ENCODE measurements at places on chromosomes 13 and 19.

- DNase-seq, result no peak
Measured at GRCh38 chr19:3563709-3564524, 6.5 kb upstream of the MFSD12 start.

DNA sequence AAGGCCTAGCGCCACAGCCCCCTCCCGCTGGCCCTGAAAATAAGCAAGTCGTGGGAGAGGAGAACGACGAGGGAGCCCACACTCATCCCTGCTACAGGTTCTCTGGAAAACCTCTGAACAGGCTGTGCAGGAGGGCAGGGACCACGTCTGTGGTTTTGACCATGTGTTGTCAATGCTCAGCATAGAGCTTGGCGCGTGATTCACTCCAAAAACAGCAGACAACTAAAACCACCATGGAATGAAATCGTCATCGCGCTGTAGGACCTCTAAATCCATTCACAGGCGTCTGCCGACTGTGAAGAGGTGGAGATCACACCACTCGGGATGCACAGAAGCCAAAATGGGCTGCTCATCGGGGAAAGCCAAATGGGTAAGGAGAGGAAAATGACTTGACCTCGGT lies 121.3 kb downstream of the COL4A1 start:
- no peak for DNase-seq

DNA sequence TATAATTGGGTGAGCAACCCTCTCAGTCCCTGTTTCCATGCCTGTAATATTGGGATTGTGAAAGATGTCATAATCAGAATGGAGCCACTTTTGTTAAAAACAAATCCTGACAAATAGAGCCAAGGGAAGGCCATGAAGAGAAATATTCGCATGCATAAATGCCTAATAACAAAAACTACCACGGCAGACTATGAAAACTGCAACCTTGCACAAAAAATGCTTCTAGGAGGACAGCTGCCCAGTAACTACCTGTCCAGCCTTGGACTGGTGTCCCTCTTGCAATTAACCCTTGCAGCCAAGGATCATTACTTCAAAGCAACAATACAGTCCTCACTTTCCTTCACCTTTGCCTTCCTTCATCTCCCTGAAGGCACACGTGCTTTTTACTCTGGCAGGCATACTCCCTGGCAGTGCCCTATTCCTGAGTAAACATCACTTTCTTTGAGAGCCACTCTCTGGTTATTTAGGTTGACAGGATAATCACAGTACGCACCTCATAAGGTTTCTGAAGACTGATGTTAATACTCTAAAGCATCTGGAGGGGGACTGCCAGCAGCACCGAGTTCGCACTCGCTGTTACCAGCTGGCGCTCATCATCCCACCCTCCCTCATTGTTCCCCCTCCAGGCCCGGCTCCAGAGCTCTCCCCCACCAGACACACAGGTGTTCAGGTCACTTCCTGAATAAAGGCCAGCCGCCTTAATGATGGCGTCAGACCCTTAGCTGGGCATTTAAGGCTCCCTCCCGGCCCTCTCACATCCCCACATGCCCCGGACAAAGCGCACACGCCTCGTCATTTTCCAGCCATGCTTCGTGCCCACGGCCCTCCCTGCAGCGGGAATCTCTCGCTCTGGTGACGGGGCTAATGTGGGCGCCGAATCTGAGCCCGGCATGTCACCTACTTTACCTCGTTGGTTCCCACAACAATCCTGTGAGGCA lies 57.3 kb downstream of the CDADC1 start:
- no peak for DNase-seq

- no peak for DNase-seq
Measured at GRCh38 chr13:27634231-27634630, 12.5 kb downstream of the POLR1D start.

- DNase-seq, result no peak
Measured at GRCh38 chr13:112451512-112452379, 75.6 kb downstream of the SPACA7 start.

DNA sequence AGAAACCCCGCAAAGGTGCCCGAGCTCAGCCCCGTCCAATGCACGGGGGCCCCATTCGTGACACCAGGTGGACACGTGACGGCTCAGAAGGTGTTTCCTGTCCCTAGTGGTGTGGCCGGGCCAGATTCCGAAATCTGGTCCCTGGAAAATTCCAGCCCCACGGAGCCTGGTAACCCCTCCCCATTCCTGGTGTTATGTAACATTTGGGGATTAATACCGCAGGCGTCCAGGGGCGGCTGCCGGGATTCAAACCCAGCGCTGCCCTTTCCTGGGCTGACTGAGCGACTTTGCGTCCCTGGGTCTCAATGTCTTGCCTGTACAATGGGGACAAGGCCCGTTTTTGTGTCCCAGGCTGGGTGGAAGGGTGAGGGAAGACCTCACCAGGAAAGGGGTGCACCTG lies 1.0 kb upstream of the PLK5 start:
- DNase-seq, result no peak

DNA sequence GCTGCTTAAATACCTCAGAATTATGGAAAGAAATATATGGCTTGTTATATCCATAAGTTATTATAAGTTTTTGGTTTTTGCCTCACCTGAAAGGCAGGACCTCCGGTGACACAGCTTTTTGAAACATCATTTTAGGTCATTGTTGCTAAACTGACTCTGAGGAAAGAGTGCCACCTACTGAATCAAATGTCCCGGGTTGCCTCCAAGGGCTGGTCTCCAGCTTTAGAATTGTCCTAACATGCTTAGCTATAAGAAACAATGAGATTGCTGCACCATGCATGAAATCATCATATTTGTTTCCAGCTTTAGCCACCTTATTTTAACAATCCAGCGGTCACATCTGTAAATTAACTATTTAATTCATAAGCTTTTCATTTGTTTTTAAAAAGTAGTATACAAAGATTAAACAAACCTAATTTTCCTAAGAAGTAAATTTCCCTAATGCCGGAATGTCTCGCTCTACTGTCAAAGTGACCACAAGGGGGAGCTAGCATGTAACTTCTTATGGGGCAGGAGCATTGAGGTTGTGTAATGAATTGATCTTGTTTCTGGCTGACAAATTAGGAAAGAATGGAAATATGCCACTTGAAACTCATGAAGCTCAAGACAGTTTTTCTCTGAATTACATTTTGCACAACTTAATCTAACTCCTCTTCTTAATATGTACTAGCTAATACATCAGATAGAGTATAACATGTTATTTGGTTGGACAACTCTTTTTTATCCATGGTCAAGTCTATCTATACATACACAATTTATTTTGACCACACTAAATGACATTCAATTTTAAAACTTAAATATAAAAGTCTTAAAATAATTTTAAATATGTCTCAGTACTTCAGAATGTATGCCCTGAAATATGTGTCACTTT lies 6.7 kb upstream of the PCDH17 start:
- peak; percentile 44 for DNase-seq

- DNase-seq, result no peak
Measured at GRCh38 chr19:18266771-18267686, 7.2 kb downstream of the IQCN start.

- no peak for DNase-seq
Measured at GRCh38 chr19:49116544-49116943, 2.4 kb downstream of the LIN7B start.

- DNase-seq, result no peak
Measured at GRCh38 chr13:43364210-43365038, 341.0 kb downstream of the DNAJC15 start.

GRCh38 chr13:71213252-71213821 lies 653.7 kb downstream of the DACH1 start:
- no peak for DNase-seq

DNA sequence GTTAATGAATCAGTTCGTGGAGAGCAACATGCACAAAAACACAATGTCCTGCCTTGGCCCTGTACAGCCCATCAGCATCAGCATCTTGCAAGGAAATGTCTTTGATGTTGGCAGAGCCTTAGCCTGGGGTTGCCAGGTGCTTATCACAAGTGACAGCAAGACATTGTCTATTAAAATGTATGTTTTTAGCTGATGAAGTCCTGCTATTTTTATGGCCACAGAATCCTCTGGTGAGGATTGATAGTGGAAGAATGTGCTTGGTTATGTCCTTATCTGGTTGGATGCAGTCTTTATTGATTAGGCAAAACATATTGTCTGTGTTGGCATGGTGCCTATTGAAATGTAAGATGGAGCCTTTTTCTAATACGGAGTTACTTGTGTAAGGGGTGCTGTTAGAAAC lies 1427.0 kb upstream of the MIR17HG start:
- no peak for DNase-seq

DNA sequence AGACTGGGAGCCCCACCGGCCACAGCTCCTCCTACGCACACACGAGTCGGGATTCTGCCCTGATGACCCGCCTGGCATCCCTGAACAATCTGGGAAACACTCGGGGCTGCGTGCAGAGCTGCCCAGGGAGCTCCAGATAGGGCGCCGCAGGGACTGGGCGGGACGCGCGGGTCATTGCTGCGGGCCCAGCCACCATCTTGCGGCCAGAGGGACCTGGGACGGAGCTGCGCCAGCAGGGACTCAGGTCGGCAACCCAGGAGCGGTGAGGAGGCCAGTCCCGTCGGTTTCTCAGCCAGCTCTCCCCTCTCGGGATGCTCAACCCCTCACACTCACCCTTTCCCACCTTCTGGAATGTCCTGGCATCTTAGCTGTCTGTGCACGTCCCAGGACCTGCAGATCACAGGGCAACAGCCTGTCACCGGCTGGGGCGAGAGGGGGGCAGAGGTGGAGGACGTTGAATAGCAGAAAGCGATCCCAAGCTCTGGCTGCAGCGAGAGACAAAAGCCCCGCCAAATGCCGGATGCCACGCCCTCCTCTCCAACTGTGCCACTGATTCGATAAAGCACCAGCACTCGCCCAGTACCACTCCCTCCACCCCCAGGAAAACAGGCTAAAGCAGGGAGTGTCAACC lies 20.4 kb upstream of the ZNF91 start:
- DNase-seq, result no peak

- DNase-seq, result no peak
Measured at GRCh38 chr13:98315466-98315865, 138.4 kb upstream of the RNF113B start.

GRCh38 chr13:113406321-113407102 lies 42.6 kb upstream of the GRTP1 start:
- no peak for DNase-seq

DNA sequence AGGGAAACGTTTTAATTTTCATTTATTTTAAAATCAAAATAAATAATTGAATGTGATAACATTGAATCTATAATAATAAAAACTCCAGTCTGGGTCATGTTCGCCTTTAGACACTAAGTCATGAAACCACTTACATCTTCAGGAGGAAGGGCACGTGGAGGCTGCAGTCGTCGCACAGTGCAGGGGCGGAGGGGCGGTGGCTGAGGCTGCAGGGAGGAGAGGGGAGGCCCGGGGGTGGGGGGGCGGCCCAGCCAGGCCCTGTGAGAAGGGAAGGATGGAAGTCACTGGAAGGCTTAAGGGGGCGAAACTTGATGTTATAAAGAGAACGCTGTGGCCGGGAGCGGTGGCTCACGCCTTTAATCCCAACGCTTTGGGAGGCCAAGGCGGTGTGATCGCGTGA lies 14.9 kb upstream of the LATS2 start:
- DNase-seq, result no peak

- DNase-seq, result peak; percentile 42
Measured at GRCh38 chr13:97215325-97215724, 6.8 kb upstream of the MBNL2 start.

- no peak for DNase-seq
Measured at GRCh38 chr19:15775249-15775648, 12.2 kb upstream of the OR10H5 start.

GRCh38 chr19:47075179-47075810 lies 26.9 kb upstream of the TMEM160 start:
- DNase-seq, result no peak

DNA sequence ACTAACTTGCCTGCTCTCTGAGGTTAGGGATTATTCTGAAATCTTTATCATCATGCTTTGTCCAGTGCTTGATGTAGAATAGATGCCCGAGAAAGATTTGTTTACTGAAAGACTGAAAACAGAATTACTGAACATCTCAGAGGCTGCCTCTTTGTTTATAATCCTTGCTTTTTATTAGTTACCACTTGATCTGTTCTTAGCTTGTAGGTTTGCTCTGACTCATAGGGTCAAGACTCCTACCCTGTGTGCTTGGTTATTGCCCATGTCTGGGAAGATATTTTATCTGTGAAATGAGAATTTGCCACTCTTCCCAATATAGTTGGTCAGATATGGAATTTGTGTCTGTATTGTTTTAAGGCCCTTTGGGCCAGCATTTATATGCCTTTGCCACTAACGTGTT lies 675.3 kb downstream of the DIAPH3 start:
- DNase-seq, result no peak

Measured in activated CD4-positive, alpha-beta T cell treated with anti-CD3 and anti-CD28 coated beads, Interleukin-10, Interleukin-2, amounts not matched to agents 100 ng/mL and 50 ng/mL, durations not matched to agents 16 hours and 8 hours (primary cell).